ENCODE measurements at places on chromosomes 1 and 21.

DNA sequence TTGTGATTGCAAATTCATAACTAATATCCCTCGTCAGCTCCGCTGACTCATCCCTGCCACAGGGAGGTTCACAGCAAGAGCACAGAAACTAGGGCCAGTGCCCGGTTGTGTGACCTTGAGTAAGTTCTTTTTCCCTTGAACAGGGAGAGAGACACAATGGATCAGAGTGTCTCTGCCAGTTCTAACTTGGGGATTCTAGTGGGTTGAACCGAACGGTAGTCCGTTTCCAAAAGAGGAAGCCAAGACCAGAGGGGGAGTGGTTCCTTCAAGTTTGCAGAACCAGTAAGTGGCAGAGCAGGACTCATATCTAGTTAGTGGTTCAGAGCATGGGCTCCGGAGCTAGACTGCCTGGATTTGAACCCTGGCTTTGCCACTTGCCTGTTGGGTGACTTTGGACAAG, 4.9 kb upstream of the SHISA4 start:
- no peak for DNase-seq

DNA sequence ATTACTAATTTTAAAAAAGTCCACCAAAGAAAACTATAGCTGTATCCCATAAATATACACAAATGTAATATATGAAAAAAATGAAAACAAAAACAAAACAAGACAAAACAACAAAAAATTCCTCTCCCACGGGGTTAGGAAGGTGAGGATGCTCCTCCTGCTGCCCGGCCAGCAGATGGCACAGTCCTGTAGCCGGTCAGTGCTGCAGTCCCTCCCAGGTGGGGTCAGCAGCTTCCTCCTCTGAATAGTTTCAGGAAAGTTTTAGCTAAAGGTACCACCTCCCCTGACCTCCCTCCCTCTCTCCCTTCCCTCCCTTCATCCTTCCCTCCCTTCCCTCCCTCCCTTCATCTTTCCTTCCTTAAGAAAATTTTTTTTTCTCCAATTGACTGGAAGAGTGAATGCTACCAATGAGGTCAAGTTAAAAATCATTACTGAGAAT, 67.8 kb upstream of the BCL10 start:
- no peak for DNase-seq

GRCh38 chr1:6384962-6385361, 8.6 kb downstream of the ACOT7 start:
- no peak for DNase-seq

DNA sequence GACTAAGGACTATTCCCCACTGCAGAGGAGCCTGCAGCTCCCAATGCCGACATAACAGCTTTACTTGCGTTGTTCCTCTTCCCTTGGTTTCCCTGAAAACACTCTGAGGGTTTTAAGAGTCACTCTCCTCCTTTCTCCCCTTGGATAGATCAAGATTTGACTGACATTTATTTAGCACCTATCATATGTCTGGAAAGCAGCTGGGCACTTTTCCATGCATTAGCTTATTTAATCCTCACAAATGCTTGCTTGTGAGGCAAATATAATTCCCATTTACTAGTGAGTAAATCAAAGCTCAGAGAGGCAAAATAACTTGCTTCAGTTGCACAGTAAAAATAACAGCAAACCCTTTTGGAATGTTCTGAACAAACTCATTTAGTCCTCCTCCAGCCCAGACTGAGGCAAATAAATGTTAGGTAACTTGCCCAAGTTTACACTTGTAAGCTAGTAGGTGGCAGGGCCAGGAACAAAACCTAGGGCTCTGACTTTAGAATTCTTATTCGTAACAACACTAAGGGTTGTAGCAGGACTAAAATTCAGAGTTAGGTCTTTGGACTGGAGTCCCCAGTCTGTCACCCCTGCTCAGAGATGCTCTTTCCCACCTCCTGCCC, 81.4 kb downstream of the KCND3 start:
- no peak for DNase-seq

DNA sequence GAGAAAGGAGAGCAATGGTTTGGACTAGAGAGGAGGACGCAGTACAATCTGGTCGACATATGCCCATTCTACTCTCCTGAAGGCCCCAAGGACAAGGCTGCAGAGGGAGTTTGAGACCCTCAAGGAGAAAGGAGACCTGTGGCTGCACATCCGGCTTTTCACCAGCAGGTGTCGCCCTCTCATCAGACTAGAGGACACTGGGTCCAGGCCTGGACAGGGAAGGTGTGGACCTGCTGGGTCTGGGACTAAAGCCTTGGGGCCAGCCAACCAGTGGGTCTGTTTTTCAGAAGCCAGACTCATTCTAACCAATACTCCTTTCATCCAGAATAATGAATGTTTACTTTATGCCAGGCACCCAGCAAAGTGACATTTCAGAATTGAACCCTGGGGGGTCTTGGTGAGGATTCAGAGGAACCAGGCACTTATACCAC, 5.0 kb downstream of the SRARP start:
- peak; percentile 73 for DNase-seq

DNA sequence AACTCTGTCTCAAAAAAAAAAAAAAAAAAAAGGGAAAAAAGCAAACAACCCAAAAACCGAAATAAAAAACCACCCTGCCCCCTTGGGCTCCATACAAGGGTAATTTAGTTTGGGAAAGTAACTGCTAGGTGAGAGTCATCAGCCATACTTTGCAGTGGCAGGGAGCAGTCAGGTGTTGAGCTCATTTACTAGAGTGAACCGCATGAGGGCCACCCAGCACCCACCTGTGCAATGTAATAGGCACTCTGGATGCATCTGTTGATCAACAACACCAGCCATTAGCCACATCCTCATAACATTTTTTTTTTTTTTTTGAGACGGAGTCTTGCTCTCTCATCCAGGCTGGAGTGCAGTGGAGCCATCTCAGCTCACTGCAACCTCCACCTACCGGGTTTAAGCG, 9.1 kb downstream of the INAVA start:
- DNase-seq = no peak

DNA sequence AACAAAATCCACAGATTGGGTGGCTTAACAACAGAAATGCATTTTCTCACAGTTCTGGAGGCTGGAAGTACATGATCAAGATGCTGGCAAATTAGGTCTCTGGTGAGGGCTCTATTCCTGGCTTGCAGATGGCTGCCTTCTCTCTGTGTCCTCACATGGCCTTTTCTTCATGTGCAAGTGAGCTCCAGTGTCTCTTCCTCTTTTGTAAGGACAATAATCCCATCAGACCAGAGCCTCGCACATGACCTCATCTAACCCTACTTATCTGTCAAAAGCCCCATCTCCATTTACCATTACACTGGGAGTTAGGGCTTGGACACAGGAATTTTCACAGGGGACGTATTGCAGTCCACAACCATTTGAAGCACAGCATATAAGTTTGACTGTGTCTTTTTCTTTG, 181.6 kb downstream of the NEGR1 start:
- DNase-seq = no peak

- DNase-seq = no peak
These were observed 5.7 kb upstream of the PEF1 start for GRCh38 chr1:31650161-31651088.

DNA sequence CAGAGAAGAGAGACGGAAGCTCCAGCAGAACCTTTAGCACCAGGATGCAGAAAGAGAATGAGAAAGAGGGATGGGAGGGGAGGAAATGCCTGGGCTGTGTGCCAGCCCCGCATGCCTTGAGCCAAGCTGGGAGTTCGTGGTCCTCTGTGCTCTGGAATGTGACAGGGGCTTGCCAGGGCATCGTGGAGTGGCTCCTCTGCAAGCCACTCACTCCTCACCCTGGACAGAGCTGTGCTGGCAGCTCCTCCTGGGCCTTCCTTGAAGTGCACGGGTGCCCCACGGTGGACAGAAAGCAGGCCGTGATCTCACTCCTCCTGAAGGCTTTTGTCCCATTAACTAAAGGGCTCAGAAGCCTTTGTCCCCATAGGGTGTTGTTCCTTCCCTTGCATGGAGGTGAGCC, 34.8 kb upstream of the PRELP start:
- DNase-seq = no peak

GRCh38 chr1:79052829-79053449, 46.4 kb upstream of the ADGRL4 start:
- DNase-seq = no peak

DNA sequence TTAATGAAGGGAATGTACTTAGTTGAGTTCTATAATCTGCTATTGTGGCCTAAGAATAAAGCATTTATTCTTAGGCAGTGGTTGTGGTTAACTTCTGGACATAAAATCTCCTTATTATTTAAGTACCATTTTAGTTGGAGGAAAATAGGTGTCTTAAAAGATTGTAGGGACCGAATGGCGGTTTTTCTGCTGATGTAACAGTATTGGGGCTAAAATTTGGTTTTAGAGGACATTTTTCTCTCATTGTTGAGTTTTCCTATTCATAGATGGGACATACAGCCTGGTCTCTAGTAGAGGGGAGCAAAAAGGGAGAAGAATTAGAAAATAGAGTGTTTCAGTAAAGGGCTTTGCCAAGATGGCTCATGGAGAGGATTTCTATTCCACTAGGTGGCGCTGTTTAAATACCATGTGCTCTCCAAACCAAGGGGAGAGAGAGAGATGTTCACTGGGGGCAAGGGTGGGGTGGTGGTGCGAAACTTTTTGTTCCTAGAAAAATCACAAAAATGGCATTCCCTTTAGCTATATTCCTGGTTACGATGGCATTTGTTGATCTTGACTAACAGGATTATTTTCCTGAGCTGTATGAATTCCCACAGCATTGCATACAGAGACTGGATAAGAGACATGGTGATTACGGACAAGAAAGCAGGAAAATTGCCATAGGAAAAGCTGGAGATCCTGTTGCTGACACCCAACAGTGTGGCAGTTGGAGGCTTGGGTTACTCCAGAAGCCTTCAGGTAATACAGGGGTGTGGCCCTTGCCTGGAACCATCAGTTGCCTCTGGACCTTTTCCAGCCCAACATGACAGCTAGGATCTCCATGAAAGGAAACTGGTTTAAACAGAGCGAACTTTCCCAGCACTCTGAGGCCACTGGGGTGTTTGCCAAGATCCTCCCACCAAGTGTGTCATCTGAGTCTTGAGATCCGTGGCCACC, 18.2 kb upstream of the FCGR2A start:
- DNase-seq = no peak

GRCh38 chr21:45423201-45423955, 18.4 kb downstream of the COL18A1 start:
- DNase-seq = no peak

- DNase-seq = no peak
These were observed 63.2 kb downstream of the STYXL2 start for GRCh38 chr1:167157114-167157513.

DNA sequence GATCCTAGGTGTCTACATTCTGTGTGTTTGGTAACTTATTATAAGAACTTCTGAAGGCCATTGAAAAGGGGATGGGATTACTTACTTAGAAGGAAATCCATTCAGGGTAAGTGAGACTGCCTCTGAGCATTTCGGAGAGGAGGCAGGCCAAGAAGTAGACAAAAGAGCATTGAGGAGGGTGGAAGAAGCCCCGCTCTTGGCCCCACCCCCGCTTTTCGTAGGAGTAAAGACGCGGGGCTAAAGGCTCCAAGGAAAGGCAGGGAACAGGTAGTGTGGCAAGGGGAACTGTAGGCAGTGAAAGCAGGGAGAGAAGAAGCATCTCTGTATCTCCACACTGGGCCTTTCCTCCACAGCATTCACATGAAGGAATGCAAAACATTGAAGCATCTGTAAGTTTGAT, 51.8 kb upstream of the GRIK1 start:
- no peak for DNase-seq

- DNase-seq = no peak
These were observed 12.0 kb downstream of the EGLN1 start for GRCh38 chr1:231410036-231410612.

DNA sequence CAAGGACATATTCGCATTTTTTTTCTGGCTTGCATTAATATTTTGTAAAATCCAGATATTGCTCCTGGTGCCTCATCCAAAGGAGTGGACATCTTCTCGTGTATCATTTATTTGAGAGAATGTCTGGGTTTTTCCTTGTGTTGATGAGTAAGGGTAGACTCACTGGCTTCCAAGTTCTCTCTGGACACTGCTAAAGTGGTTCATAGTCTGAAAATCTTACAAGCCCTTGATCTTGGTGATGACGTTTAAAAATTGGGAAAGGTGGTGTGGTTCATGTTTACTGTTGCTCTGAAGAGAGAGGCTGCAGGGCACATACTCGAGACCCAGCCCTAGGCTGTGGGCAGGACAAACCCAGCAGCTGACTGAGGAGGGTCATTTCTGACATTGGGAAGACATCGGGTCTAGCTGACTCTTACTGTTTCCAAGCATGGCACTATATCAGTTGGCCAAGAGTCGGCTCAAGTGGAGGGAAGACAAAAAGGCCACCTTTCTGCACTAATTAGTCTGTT, 296.2 kb downstream of the LMX1A start:
- DNase-seq = no peak

DNA sequence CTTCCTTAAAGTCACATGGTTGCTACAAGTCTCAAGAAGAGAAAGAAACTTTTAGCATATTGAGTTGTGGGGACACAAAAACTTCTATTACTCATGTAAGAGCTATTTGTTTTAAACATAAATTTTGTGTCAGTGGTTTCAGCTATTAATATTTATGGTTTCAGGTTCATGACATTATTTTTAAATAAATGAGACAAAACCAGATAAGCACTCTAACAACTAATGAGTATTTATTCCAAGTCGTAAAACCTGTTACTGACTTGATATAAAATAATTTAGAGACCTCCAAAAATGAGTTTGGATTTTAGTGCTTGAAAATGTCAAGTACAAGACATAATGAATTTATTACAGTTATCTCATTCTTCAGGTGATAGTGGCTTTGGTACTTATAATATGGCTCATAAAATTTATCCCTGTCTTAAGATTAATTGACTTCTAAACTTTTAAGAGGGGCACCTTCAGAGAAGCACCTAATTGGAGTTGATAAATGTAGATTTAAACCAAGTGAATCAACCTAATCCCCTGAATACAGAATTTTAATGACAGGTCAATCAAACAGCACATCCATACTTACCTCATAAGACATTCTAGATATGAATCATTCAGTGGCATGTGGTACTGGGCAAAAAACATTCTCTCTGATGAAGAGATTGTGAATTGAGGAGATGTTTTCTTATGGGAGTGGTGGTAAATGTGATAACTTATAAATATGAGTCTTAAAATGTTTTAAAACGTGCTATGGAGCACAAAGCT, 167.7 kb upstream of the PTGFR start:
- no peak for DNase-seq

DNA sequence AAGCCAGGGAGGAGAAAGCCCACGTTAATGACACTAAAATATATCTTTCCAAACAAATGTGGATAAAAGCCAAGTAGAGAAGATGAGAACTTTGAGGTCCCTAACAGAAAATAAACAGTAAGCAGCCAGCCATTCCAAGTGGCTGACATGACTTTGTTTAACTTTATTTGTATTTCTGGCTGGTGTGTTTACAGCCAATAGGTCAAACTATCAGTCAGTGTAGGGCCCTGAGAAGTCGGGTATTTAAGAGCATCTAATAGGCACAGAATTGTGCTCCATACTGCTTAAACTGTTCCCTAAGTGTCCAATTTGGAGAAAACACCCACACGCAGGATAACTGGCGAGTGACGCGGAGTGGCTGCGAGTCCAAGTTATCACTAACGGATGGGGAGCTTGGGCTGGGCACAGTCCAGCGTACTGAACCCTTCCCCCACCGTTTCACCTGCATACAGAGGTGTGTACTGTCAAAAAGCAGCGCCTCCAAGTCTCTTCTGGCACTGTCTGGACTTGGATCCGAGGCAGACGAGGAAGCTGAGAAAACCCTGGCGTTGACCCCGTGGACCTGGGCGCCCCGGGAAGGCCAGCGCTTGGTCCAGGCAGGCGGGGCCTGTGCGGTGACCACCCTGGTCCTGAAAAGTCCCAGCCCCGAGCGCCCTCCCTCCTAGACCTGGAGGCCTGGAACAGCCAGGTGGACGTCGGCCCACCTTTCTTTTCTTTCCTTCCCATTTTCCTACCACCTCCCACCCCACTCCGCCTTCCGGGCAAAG, 662 bp upstream of the LGALS8 start:
- no peak for DNase-seq

GRCh38 chr1:99784143-99784542, 17.7 kb upstream of the FRRS1 start:
- DNase-seq = no peak
